GM12878 (cell line): ENCODE measurements at places on chromosomes 4 and X.
A peak's percentile ranks its signal among the peaks of the same experiment; 100 is the strongest.

DNA sequence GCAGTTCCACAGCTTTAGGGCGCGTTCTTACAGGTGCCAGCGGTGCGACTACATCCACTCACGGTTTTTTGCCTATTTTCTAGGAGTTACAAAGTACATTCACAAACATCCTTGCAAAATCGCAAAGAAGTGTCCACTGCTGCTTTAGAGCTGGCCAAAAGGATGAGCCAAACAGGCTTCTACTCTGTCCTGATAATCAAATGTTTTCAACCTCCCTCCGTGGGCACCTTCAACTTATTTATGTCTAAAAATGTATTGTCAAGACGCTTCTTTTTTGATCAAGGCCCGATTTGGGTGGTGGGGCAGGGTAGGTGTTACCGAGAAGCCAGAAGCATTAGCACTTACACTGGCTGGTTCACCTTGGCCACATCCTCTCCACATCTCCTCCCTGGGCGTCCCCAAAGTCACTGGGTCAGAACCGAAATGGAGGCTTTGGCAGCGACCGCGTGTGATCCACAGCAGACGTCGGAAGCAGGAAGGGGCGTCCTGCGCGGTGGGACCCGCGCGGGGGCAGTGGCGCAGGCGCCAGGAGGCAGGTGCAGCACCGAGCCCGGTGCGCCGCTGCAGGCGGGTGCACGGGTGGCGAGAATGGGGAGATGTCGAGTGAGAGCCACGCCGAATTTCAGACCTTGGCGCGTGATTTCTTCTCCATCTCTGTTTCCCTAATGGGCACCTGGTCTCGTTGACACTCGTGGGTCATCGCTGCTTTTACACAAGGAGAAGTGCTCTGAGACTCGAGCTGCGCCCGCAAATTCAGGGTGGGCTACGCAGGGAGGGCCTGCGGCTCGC, 16.9 kb downstream of the NKX3-2 start:
- no peak for DNase-seq

GRCh38 chr4:177191586-177191985, 118.1 kb upstream of the NEIL3 start:
- DNase-seq = no peak

GRCh38 chr4:147307896-147308674, 172.8 kb upstream of the EDNRA start:
- DNase-seq = no peak

DNA sequence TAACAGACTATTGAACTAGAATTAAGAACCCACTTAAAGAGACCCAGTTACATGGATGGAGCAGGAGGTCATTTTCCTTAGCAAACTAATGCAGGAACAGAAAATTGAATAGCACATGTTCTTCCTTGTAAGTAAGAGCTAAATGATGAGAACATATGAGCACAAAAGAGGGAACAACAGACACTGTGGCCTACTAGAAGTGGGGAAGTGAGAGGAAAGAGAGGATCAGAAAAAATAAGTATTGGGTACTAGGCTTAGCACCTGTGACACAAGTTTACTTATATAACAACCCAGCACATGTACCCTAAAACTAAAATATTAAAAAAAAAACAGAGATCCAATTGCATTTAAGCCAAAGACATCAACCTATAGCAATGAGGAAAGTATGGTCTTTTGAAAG, 26.2 kb downstream of the ARAP2 start:
- DNase-seq = no peak

GRCh38 chrX:46326161-46326560, 219.1 kb downstream of the ZNF674 start:
- no peak for DNase-seq

DNA sequence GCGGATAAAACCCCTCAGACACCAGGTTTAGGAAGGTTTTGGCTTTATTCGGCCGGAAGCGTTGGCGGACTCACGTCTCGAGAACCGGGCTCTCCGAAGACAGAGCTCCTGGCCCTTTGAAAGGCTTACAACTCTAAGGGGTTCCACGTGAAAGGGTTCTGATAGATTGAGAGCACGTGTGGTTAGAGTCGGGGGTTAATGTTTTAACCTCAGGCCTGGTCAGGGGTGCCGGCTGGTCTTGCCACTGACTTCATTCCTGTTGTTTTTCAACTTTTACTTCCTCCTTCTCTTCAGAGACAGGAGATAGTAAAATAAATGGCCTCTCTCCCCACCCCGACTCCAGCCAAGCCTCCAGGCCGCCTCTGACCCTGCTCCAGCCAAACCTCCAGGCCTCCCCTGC, 4.7 kb upstream of the ASMT start:
- no peak for DNase-seq

- peak; percentile 15 for DNase-seq
These were observed 31.3 kb upstream of the ARHGEF38 start for GRCh38 chr4:105520819-105521790.

- no peak for DNase-seq
These were observed 278.3 kb downstream of the FBXW7 start for GRCh38 chr4:152257601-152258066.

GRCh38 chr4:23993373-23993772, 103.5 kb upstream of the PPARGC1A start:
- no peak for DNase-seq

DNA sequence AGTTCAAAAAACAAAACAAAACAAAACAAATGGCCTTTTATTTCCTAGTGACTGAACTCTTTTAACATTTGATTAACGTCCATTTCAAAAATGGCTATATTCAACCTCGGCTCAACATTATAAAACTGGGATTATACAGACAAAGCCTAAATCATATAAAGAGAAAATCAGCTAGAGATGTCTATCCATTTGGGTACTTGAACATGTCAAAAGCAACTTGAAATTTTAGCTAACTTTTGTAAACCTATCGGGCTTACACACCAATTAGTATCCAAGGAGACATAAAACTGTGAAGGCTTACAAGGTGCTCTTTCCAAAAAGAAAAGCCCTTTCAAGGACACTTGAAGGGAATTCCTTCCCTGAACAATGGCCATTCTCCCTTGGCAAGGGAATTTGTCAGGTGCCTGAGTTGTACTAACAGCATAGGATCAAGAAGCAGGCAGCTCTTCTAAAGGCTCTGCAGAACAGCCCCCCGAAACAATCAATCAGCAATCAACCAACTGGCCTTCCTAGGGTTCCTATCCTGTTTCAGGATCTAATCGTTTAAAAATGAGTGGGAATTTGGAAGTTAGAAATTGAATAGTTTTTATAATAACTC, 633.7 kb upstream of the HTR2C start:
- no peak for DNase-seq

DNA sequence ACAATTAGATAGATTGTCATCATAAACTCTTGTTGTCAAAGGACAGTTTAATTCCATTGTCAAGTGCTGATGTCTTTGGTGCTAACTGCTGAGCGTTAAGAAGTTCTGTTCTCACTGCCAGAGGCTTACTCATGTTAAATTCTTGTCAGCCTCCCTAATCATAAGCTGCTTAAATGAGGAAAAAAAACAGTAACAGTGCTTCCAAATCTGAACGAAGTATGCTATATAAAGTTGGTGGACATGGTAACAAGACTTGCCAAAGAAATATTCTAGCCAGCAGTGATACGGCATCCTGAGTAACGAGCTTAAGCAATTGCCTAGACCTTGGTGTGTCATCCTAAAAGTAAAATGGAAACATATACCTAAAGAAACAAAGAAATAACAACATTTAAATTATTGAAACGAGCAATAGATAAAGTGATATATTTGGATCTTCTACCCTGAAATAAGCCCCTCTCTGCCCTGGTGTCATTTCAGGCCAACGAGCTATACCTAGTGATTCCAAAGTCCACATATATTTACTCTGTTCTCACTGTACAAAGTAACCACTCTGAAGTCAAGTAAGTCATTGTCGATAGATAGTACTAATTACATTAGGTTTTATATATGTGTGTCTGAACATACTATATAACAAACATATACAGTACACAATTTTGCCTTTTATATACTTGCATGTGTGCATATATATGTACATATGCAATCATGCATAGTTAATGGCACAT, 339.7 kb upstream of the HS3ST1 start:
- DNase-seq = no peak

- no peak for DNase-seq
These were observed 22.3 kb upstream of the TADA2B start for GRCh38 chr4:7020856-7021255.

DNA sequence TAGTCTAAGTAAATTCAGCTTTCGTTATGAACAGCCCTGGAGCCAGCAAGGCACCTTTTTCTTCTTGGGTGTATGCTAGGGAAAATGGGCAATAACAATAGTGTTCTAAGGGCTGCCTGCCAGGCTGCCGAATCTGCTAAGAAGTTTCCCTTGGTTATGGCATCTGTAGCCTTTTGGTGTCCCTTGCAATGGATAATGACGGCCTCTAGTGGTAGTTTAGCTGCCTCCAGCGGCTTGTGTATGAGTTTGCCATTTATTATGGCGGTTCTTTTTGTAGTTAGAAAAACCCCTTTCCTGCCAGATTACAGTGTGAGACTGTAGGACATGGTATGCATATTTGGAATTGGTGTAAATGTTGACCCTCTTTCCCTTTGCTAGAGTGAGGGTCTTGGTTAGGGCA, 78.9 kb upstream of the SPIN4 start:
- no peak for DNase-seq

- DNase-seq = no peak
These were observed 76.2 kb upstream of the SCOC start for GRCh38 chr4:140297221-140297570.

GRCh38 chr4:152990471-152991131, 54.5 kb downstream of the FHDC1 start:
- no peak for DNase-seq

GRCh38 chr4:81839347-81840042, 367.8 kb upstream of the RASGEF1B start:
- DNase-seq = no peak

- DNase-seq = no peak
These were observed 24.5 kb downstream of the REPS2 start for GRCh38 chrX:16970977-16971376.

DNA sequence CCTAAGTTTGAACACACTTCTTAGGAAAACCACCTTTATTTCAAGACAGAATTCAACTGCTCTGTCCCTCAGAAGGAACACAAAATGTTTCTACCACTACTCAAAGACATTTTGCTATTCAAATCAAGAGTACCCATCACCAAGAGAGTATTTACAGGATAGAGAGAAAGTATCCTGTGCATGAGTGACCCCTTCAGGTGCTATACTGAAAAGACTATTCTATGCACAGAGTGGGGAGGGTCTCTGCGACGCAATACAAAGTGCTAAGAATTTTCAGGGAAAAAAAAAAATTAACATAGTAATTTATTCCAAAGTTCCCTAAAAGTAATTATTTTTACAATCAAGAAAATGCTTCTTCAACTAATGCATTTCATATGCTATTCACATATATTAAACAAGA, 346.4 kb upstream of the FAM241A start:
- DNase-seq = no peak

- peak; percentile 21 for DNase-seq
These were observed 320.4 kb upstream of the SLC7A11 start for GRCh38 chr4:138562544-138562991.

DNA sequence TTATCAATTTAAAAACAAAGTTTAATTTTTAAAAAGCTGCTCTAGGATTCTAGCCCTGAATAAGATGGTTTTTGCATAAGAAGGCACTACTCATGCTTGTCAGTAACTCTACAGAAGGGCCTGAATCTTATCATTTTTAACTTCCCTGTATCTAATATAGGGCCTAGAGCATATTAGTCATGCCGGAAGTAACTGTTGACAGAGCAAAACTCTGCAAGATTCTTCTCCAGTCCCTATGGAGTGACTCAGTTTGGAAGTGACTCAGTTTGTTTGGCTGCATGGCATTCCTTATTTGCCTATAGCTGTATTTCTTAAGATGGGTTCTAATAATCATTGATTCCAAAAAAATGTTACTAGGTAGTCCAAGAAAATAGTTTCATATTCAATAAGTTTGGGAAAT, 431.8 kb upstream of the HTR2C start:
- DNase-seq = no peak

GRCh38 chrX:150769408-150769807, 76.2 kb downstream of the MTMR1 start:
- DNase-seq = no peak

- DNase-seq = no peak
These were observed 486.1 kb upstream of the TENM3 start for GRCh38 chr4:181757098-181757497.

DNA sequence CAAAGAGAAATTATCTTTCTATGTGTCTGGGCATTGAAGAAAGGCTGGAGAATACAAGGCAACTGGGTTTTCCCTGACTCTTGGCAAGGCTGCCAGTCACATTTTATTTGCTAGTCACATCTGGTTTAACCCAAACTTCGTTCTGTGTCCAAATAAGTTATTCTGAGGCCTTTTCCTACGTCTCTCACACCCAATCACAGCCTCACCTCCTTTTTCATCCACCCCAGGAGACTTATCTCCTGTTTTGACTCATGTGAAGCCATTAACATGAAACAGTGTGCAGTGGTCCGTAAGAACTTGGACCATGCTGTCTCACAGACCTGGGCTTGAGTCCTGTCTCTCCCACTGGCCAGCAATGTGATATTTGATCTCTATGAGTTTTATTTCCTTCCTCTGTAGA, 59.3 kb downstream of the CNGA2 start:
- DNase-seq = no peak

DNA sequence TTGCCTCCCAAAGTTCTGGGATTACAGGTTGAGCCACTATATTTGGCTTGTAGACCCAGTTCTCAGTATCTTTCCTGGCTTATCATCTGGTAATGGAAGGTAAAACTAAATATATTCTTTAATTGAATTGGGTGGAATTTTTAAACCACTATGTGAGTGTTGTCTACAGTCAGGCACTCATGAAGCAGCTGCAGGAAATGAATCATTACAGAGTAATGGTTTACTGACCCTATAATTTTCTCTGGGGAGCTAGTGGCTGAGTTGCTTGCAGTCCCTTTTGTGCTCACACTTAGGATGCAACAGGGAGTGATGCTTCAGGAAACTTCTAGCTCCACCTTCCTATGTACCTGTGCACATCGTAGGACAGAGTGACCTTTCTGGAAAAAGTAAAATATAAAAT, 4.1 kb upstream of the UGT2B7 start:
- DNase-seq = no peak

DNA sequence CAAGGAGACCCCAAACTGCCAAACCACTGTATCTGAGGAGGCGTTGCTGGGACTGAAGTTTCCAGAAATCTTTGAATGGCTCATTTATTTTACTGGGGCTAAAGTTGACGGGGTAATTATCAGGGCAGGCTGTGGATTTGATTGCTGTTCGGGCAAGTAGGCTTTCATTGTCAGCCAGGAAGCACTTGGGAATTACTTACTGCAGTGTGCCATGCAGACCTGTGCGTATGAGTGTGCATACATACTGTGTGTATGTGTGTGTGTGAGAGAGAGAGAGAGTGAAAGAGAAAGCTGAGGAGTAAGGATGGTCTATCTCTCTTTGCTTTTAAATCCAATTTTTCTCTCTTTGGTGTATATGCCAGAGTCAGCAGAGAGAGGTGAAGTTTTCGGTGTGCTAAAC, 122.7 kb downstream of the NPNT start:
- DNase-seq = no peak
